ENCODE measurements at places on chromosomes 3 and 15.

GRCh38 chr3:195271410-195272243 lies 668 bp upstream of the XXYLT1 start:
- DNase-seq, result peak; percentile 69

- no peak for DNase-seq
Observed at GRCh38 chr15:38002883-38003477, 68.5 kb downstream of the TMCO5A start.

DNA sequence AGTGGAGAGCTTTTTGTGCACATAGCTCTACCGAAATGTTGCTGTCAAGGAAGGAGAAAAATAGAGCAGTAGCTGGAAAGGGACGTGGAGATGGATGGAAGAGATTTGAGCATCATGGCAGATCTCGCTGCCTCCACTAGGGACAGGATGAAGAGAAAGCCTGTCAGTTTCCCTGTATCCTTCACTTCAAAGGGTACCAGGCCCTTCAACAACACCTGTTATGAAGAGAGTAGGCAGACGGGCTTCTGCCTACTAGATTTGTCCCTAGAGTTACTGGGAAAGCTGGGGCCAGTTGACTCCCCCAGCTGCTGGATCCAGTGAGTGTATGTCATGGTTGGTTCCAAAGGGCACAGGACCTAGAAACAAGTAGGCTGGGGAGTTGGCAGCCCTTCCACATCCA lies 150.8 kb downstream of the TLE3 start:
- DNase-seq, result no peak

- DNase-seq, result no peak
Observed at GRCh38 chr15:39892418-39892817, 27.6 kb downstream of the GPR176 start.

DNA sequence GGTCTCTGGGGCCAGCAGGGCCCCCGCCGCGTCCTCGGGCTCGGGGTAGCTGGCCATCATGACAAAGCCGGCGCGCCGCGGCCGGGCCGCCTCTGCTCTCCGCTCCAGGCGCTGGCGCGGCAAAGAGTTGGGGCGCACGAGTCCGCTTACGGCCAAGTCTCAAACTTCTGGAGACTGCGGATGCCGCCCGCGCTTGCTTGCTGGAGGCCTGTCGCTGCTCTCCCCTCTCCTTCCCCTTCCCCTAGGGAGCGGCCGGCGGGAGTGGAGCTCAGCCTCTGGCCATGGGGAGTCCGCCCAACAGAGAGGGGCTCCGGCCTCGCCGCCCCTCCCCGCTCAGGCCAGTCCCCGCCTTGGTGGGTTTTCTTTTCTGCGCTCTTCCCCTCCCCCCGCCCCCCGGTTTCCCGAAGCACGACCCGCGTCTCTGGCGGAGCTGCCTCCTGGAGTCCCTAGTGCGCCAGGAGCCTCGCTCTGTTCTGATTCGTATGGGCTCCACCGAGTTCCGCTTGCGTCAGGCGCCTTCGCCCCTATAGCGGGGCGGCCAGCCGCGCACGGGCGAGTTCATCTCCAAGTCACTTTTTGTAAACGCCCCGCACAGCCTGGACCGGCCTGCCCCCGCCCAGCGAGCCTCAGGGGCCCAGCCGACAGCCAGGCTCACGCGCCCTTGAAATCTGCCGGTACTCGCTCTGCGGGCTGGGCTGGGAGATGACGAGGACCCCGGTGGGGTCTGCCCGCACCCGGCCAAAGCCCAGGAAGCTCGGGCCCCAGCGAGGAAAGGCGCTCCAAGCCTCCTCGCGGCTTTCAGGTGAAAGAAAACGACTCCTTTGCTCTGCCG lies at the start of the genes FOXL2 and FOXL2NB:
TSS of gene FOXL2 (minus strand) at position 475 of the 832 bp plus-strand sequence. CDS start at position 60, 415 bp downstream.
TSS of gene FOXL2NB (plus strand) at position 555 of the 832 bp plus-strand sequence. CDS start at position 703, 148 bp downstream.
- DNase-seq, result no peak

Measured in effector CD8-positive, alpha-beta T cell (primary cell).